ENCODE measurements at places on chromosomes 4 and X.

GRCh38 chr4:82704156-82704555 is 94.4 kb downstream of the SCD5 start:
- DNase-seq, result no peak

- DNase-seq, result no peak
Observed at GRCh38 chr4:171532968-171533367, 280.2 kb upstream of the GALNTL6 start.

GRCh38 chrX:103630171-103630511 is 1.4 kb downstream of the TCEAL1 start:
- no peak for DNase-seq

- peak; percentile 72 for DNase-seq
Observed at GRCh38 chr4:40193016-40193571, 3.7 kb upstream of the RHOH start.

GRCh38 chr4:47562297-47562696 is 77.2 kb downstream of the ATP10D start:
- DNase-seq, result no peak

DNA sequence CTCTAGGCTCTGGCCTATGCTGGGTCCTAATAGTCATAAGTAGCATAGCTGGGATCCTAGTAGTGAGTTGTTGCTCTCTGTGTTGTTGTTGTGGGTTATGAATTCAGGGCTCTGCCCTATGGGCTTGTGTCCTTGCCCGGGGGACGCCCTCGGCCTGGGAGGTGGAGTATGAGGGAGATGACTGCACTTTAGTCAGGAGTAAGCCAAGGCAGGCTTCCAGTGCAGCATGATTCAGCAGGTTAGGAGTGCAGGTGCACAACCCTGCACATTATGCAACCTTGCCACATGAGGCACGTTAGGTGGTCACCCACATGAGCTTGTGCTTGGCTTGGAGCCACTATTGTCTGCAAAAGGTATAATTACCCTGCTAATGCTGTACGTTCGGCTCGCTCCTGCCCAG is 58.4 kb upstream of the CCDC149 start:
- no peak for DNase-seq

- no peak for DNase-seq
Observed at GRCh38 chr4:79065262-79065661, 126.0 kb upstream of the PAQR3 start.

- no peak for DNase-seq
Observed at GRCh38 chr4:76504613-76505465, 69.8 kb downstream of the SHROOM3 start.

DNA sequence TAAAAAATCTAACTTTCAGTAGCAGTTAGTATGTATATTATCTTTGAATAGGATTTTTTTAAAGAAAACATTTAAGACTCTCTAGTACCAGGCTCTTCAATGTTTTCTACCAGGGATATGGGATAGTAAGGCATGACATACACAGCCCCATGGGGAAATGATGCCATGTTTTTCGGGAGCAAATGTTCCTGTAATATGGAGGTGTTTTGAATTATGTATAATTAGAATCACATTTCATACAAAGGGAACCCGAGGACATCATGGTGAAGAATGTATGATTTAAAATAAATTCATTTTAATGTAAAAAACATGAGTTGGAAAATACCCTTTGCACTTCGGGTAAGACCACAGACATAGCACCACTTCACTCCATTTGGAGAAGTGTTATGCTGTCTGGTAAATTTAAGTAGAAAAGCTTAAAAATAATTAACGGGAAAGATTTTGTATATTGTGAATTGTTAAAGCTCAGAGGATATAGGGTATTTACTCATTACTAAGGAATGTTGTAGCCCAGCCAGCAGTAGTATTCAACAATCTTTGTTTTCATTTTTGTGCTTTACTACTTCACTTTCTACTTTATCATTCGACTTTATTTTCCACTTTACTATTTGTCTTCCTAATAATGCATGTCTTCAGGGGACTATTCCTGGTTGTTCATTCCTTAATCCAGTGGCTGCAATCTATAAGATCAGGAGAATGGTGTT is 2050.7 kb downstream of the ARAP2 start:
- no peak for DNase-seq

- DNase-seq, result no peak
Observed at GRCh38 chr4:37400241-37400881, 155.8 kb downstream of the NWD2 start.

GRCh38 chr4:121709766-121710405 is 13.1 kb upstream of the ANXA5 start:
- no peak for DNase-seq

DNA sequence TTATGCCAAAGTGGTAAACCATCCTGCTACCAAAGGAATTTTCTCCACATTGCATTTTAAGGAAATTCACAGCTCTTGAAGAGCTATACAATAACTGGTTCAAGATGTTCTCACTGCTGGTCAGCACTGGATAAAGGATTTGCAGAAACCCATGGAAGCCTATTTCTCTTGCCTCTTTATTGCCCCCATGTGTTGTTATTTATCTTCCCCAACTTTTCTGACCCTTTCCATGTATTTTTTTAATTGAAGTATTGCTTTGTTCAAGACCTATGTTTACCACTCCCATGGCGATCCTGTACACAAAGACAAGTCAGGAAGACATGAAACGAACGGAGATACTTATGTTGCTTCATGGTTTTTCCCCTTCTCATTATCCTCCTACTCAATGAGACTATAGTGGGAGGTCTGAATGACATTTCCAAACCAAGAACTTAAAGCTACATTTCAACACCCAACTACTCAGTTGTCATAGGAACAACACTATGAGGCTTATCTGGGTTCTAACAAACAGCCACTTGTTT is 566.4 kb upstream of the DIPK2B start:
- no peak for DNase-seq

DNA sequence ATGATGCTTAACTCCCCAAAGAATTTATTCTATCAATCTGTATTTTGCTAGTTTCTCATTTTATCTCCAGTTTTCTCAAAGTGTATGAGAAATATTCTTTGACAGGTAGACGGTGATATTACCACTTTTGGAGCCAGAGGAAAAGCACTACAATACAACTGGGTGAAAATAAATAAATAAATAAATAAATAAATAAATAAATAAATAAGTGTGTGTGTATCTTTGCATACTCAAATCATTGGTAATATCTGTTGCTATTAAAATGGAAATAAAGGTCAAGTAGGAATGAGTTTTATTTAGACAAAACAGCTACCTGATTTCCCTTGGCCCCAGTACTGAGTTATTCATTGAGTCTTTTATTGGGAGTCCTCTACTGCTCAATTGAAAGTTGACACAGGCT is 114.3 kb downstream of the RBMX2 start:
- DNase-seq, result no peak

DNA sequence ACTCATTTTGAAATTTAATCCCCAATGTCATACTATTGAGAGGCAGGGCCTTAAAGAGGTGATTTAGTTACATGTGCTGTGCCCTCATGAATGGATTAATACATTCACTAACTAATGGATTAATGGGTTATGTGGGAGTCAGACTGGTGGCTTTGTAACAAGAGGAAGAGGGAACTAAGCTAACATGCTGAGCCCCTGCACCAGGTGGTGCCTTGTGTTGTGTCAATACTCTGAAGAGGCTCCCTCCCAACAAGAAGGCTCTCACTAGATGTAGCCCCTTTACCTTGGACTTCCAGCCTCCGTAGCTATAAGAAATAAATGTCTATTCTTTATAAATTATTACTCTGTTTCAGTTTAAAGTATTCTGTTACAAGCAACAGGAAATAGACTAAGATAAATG is 411.9 kb upstream of the EMCN start:
- no peak for DNase-seq

- no peak for DNase-seq
Observed at GRCh38 chrX:88202149-88202548, 544.9 kb upstream of the CPXCR1 start.

DNA sequence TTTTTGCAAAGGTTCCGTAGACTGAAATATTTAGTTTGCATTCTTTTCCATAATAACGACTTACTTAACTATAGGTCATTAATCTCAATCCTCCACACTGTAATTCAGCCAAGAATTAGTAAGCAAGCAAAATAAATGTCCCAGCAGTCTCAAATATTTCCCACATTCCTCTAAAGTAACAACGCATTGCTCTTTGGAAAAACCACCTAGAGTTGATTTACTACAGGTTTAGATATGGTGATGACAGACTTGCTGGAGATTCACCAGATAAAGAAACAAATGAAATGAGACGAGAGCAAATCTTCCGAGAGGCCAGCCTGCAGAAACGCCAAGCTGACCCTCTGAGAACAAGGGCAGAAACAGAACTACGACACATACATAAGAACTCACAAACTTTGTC is 28.9 kb downstream of the TENM3 start:
- DNase-seq, result no peak

GRCh38 chrX:2828344-2828958 is at the start of gene GYG2:
Gene GYG2 (plus strand): TSS chrX:2828930. CDS start chrX:2830189, 1,259 bp downstream.
- no peak for DNase-seq

- DNase-seq, result no peak
Observed at GRCh38 chr4:3775576-3775975, 9.4 kb downstream of the ADRA2C start.

DNA sequence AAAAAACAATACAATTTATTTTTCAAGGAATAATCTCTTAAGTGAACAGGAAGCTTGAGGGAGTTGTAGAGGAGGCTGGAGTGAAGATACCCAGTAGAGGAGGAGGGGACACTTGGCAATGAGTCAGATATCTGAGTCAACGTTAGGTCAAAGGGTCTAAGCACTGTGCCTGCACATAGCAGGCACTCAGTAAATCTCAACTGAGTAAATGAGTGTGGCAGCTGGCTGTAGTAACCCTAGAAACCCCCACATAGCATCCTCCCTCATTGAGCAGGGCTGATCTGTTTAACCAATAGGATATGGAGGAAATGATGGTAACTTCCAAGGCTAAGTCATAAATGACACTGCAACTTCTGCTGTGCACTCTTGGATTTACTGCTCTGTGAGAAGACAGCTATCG is 186.0 kb upstream of the FAM241A start:
- no peak for DNase-seq

DNA sequence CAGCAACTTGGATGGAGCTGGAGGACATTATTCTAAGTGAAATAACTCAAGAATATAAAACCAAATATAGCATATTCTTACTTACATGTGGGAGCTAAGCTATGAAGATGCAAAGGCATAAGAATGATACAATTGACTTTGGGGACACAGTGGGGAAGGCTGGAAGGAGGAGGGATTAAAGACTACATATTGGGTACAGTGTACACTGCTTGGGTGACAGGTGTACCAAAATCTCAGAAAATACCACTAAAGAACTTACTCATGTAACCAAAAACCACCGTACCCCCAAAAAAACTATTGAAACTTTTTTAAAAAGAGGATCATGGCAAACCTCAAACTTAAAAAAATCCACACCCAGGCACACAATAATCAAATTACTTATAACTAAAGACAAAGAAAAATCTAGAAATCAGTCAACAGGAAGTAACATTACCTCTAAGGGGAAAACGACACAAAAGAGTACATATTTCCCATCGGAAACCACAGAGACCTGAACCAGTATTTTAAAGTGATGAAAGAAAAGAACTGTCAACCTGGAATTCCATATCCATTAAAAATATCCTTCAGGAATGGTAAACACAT is 241.8 kb downstream of the PRDM5 start:
- DNase-seq, result no peak

GRCh38 chr4:173301518-173302201 is 32.5 kb downstream of the HMGB2 start:
- DNase-seq, result no peak

GRCh38 chrX:4225086-4225485 is 511.6 kb upstream of the PRKX start:
- DNase-seq, result no peak

DNA sequence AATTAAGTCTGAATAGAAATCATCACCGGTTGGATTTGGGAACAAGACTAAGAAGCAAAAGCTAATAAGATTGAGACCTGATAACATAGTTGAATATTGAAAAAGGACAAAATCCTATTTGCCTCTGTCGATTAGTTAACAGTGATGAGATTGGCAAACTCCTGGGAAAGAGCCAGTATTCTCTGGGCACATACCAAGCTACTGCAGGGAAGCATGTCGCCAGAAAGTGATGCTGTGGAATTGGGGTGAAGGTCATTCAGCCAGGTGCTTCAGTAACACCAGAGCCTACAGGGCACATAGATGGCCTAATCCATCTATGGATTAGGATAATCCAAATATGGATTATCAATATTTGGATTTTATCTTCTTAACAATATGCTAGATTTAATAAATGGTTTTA is 44.0 kb downstream of the OSTC start:
- no peak for DNase-seq

- DNase-seq, result no peak
Observed at GRCh38 chr4:96395747-96396146, 555.9 kb downstream of the PDHA2 start.

DNA sequence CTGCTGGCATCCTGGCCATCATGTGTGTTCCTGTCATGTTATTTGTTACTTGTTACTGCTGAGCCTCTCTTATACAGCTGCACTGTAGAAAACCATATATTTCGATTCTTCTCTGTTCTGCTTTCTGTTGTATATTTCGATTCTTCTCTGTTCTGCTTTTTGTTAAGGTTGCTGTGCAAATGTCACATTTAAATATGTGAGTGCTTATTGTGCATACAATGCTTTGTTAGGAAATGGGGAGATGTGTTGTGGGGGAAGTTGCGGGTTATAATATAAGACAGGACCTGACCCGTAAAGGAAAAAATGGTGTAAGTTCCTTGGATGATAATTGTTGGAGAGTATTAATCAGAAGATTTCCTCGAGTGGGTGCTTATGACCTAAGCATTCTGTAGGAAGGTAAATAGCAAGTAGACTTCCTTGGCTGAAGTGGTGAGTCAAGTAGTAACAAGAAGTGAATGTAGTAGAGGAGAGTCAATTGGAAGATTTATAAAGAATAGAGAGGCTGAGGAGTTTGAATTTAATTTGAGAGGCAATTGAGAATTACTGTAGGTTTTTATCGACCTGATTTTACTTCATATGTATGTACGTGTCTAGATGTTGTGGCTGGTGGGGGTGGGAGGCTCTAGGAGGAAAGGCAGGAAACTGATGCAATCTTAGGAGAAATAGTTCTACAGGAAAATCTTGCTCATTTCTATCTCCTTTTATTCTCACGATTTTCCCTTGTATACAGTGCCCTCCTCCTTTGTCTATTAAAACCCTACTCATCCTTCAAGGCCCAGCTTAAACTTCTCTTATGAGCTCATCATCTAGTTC is 8.5 kb downstream of the OGT start:
- DNase-seq, result no peak

DNA sequence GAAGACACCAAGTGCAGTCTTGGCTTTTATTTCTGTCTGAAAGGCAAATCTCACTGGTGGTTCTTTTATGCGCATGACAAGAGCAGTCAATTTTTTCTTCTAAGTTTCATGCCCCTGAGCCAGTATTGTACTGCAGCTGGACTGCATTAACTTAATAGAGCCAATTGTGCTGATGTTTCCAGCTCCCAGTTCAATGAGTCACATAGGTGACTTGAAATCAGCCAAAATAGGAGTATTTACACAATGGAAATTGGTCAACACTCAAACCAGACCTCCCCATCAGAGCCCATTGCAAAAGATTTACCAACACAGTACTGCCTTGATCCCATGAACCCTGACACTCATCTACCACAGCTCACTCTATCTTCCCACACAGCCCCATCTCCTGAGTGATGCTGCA is 100.3 kb upstream of the GUCY1A1 start:
- DNase-seq, result no peak
